ENCODE measurements at places on chromosomes 1 and 21. TPM values are rescaled to one million over a fixed set of nuclear protein-coding genes. Genes with fewer than 3 reads are reported as not detected.

GRCh38 chr1:115651391-115651790, 9.6 kb downstream of the VANGL1 start:
- DNase-seq = no peak

Gene RCSD1
- 15.5 TPM for polyA plus RNA-seq

- DNase-seq = peak; percentile 64
Measured at GRCh38 chr1:76125473-76126219, 51.1 kb downstream of the ST6GALNAC3 start.

Gene GUCA2B
- not detected for polyA plus RNA-seq

- no peak for DNase-seq
Measured at GRCh38 chr21:36908260-36908908, 58.1 kb downstream of the HLCS start.

All from right renal cortex interstitium (tissue), 3 donors.